ENCODE measurements at places on chromosomes 3 and 15.

DNA sequence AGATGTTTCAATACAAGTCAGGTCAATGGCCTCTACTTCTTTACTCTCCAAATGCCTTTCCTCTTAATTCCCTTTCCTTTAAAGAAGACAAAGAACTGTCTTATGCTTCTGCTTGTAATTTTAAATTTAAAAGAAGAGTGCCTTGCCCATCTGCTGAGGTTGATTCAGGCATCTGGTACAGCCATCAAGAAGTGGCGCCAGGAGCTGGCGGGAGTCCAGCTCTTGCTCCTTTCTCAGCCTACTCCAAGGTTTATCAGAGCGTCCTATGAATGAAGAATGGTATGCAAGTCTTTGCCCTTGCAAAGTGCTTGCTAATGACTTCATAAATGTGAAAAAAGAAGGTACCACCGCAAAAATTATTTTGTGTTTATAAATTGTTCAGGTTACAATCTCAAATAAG, 294.6 kb upstream of the TGFBR2 start:
- no peak for DNase-seq

GRCh38 chr15:52016316-52016715, 2.7 kb upstream of the MAPK6 start:
- no peak for DNase-seq

- no peak for DNase-seq
Measured at GRCh38 chr3:136664771-136665170, 87.4 kb downstream of the STAG1 start.

- no peak for DNase-seq
Measured at GRCh38 chr3:73384091-73384906, 240.4 kb downstream of the PDZRN3 start.

DNA sequence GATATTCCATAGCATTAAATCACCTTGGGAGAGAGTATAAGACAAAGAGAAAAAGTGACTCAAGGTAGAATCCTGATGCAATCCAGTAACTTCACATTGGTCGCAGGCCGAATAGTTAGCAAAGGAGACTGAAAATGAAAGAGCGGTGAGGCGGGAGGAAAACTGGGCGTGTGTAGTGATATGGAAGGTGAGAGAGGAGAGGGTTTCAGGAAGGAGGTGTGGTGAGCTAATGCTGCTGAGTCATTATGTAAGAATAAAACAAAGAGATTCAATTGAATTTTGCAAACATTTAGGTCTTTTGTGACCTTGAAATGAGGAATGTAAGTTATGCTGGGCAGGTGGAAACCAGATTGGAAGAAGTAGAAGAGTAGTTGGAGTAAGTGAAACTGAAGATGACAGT, 235.3 kb downstream of the C3orf38 start:
- DNase-seq = no peak

DNA sequence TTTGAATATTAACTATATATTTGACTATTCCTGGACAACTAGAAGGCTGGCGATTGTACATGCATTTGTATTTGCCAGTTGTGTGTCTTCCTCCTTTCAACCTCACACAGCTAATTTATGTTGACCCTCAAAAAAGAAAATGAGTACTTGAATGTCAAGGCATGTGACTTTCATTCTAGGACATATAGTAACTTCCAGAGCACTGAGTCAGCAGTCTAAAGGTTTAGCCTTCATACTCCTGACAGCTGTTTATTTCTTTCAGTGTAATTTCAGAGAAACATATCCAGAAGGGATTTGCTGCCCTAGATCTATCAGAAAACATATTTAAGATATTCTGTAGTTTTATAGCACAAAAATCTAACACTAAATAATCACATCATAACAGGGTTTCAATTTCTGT, 74.6 kb upstream of the GOLGA8J start:
- DNase-seq = no peak

DNA sequence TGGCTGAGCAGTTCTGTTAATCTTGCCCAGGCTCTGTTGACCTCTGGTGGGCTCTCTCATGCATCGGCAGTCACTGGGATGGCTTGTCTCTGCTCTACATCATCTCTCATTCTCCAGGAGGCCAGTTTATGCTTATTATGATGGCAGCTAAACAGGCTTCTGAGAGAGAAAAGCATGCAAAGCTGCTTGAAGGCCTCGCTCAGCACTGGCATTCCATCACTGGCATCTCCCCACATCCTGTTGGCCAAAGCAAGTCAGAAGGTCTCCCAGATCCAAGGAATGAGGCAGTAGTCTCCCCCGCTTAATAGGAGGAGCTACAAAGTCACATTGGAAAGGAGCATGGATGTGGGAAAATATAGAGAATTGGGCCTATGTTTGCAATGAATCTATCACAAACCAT, 212.6 kb downstream of the ZNF621 start:
- DNase-seq = no peak

- peak; percentile 49 for DNase-seq
Measured at GRCh38 chr15:75107908-75108838, 84.8 kb downstream of the PPCDC start.

GRCh38 chr15:99006146-99006545, 1.4 kb downstream of the PGPEP1L start:
- no peak for DNase-seq

DNA sequence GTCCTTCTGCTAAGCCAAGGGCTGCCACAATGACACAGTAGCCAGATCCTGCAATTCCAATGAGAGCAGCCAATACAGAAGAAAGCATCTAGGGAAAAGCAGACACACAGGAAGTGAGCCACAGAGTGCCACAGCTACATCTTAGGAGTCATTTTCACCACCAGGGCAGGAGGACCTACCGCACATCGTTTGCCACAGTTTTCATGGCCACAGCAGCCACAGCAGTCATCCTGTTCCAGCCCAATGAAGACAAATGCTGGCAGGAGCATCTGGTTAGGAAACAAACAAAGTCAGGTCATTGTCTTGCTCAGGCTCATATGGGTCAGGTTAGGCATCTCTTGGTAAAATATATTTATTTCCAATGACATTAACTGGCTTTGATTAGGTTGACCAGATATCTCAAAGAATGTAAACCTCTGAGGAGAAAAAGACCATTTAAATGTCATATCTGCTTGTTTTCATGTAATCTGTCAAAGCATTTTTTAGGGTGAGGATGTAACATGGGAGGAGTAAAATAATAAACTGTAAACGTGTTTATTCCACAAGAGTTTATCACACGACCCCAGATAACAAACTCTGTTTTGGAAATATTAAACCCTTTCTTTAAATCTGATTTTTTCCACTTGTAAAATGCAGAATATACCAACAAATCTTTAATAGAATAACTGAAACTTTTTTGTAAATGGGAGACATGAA, 1.8 kb downstream of the TM4SF1 start:
- no peak for DNase-seq

DNA sequence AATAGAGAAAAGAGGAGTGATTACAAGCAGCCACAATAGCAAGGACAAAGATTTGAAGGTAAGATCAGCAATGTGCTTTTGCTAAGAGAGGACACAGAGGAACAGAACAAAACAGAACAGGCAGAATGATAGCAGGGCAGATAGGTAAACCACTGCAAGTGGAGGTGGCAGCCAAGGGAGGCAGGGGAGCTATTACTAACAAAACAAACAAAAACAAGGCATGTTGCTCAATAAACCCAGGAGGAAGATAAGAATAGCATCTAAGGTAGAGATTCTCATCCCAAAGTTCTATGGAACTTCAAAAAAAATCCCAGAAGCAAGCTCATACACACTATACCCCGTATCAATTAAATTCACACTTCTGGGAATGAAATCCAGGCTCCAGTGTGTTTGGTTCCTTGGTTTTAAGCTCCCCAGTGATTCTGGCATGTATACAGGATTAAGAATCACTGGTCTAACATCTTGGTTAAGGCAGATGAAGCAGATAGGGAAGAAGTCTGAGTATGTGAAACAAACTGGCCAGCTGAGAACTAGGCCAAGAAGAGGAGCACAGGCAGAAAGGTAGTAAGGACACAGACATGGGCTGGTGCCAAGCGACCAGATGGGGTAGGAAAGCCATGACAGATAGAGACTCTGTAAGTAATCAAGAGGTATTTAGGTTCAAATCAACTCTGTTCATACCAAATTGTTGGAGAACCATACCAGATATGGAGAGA, 189.2 kb downstream of the DTWD1 start:
- no peak for DNase-seq

- DNase-seq = peak; percentile 26
Measured at GRCh38 chr15:40282147-40282868, 556 bp downstream of the ANKRD63 start.

- no peak for DNase-seq
Measured at GRCh38 chr3:159273608-159274007, 471.8 kb downstream of the MFSD1 start.

- no peak for DNase-seq
Measured at GRCh38 chr3:128555098-128555825, 62.3 kb upstream of the GATA2 start.

- no peak for DNase-seq
Measured at GRCh38 chr3:182000447-182000846, 288.7 kb downstream of the SOX2 start.

GRCh38 chr3:4147556-4148118, 155.5 kb upstream of the SETMAR start:
- DNase-seq = no peak

- DNase-seq = no peak
Measured at GRCh38 chr3:22495791-22496190, 707.3 kb upstream of the UBE2E2 start.

GRCh38 chr3:177448987-177449359, 251.7 kb upstream of the TBL1XR1 start:
- DNase-seq = no peak

GRCh38 chr3:120773932-120774331, 31.4 kb downstream of the GTF2E1 start:
- DNase-seq = no peak

- no peak for DNase-seq
Measured at GRCh38 chr3:181176601-181177000, 187.1 kb upstream of the DNAJC19 start.

DNA sequence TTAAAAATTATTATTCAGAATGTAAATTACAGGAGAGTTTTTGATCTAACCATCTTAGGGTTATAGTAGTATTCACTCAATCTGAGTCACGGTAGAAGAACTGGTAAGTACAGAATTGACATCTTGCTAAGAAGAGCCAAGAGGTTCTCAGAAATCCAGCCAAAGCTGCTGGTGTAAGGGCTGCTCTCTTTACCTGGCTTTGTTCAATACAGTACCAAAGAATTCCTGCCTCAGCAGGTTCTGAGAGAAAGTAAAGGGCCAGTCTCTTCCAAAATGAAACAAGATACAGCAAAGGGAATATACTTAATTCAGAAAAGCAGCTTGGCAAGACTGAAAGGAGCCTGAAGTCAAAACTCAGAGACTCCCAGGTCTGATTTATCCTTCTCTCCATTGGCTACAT, 193.1 kb downstream of the TNIK start:
- DNase-seq = no peak

DNA sequence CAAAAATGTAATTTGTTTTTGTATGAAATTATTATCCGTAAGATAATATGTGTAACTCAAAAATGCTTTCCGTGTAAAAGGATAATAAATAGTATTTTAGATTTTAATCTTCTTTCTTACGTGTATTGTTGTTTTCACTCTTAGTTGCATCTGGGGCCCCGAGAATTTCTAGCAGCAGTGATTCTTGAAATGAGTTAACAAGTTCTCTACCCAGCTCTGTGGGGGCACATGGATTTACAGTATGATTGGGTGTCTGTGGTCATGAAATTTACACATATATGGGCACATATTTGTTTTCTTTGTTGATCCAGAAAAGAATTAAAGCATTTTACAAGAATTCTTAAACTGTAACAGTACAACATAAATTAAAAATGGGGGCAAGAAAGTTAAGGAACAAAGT, 145.9 kb upstream of the LRRFIP2 start:
- DNase-seq = no peak

- no peak for DNase-seq
Measured at GRCh38 chr3:114043205-114043604, 13.1 kb downstream of the CCDC191 start.

GRCh38 chr3:62159709-62160092, 213.6 kb downstream of the FEZF2 start:
- no peak for DNase-seq

GRCh38 chr3:131174752-131175151, 148.1 kb downstream of the NEK11 start:
- DNase-seq = peak; percentile 9

DNA sequence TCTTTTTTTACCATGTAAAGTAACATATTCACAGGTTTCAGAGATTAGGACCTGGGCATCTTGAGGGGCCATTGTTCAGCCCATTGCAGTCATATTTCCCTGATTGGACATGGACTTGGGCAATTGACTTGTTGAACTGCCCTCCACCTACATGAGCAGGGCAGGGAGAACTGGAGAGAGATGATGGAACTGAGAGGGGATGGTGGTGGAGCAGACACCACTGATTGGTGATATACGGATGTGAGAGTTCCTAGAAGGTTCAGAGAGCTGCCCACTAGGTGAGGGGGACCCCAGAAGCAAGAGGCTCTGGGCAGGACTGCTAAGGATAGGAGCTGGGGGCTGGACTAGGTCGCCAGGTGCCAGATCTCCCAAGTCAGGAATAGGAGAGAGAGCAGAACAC, 37.8 kb upstream of the SIAH2 start:
- no peak for DNase-seq

- DNase-seq = no peak
Measured at GRCh38 chr3:141336672-141337522, 31.4 kb upstream of the ZBTB38 start.

DNA sequence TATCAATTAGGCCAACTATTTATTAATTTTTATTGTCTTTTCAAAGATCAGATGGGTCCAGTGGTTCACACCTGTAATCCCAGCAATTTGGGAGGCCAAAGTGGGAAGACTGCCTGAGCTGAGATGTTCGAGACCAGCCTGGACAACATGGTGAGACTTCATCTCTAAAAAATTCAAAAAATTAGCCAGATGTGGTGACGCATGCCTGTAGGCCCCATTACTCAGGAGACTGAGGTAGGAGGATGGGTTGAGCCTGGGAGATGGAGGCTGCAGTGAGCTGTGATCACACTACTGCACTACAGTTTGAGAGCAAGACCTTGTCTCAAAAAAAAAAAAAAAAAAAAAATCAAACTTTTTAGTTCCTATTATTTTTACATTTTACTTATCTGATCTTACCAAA, 8.2 kb downstream of the AP3S2 start:
- no peak for DNase-seq

- no peak for DNase-seq
Measured at GRCh38 chr3:60095516-60095915, 1045.7 kb upstream of the CFAP20DC start.

DNA sequence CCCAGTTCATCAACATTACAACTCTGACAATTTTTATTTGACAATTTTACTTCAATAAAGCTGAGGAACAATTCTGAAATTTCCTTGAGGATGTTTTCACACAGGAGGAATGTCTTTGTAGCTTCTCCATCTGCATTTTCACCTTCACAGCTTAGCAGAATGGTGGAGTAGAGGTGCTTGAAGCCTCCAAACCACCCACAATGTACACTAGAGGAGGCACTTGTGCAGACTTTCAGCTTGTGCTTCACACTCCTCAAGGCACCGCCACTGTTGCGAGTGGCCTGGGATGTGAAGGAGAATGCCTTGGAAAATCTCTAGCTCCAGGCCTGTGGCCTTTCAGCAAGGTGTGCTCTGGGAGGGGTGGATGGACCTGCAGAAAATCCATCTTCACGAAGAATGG, 181.9 kb downstream of the EPHB1 start:
- no peak for DNase-seq
